ENCODE measurements at places on chromosomes 1 and 21. TPM values are rescaled to one million over a fixed set of nuclear protein-coding genes. Genes with fewer than 3 reads are reported as not detected.

Gene TMEM222
- total RNA-seq: 31.6 TPM

Gene NLRP3
- total RNA-seq: 1.3 TPM

Gene ZNF648
- total RNA-seq: under 0.01 TPM

Gene TMEM125
- not detected for total RNA-seq

Gene CHRM3
- total RNA-seq: under 0.01 TPM

Gene CLCNKB
- total RNA-seq: 0.22 TPM

Gene RGS13
- total RNA-seq: not detected

Gene PLOD1
- total RNA-seq: 369 TPM

Gene KLF17
- total RNA-seq: under 0.01 TPM

Gene ADAM30
- not detected for total RNA-seq

Gene FALEC
- not detected for total RNA-seq

Gene C4BPB
- 2.4 TPM for total RNA-seq

Gene CD52
- not detected for total RNA-seq

Gene CYP2J2
- total RNA-seq: 0.29 TPM

Gene TEX38
- not detected for total RNA-seq

Gene AGTRAP
- 46.2 TPM for total RNA-seq

Gene PLEKHN1
- total RNA-seq: 4.9 TPM

Gene OR6N1
- not detected for total RNA-seq
